ENCODE measurements at places on chromosomes 2 and 18.

DNA sequence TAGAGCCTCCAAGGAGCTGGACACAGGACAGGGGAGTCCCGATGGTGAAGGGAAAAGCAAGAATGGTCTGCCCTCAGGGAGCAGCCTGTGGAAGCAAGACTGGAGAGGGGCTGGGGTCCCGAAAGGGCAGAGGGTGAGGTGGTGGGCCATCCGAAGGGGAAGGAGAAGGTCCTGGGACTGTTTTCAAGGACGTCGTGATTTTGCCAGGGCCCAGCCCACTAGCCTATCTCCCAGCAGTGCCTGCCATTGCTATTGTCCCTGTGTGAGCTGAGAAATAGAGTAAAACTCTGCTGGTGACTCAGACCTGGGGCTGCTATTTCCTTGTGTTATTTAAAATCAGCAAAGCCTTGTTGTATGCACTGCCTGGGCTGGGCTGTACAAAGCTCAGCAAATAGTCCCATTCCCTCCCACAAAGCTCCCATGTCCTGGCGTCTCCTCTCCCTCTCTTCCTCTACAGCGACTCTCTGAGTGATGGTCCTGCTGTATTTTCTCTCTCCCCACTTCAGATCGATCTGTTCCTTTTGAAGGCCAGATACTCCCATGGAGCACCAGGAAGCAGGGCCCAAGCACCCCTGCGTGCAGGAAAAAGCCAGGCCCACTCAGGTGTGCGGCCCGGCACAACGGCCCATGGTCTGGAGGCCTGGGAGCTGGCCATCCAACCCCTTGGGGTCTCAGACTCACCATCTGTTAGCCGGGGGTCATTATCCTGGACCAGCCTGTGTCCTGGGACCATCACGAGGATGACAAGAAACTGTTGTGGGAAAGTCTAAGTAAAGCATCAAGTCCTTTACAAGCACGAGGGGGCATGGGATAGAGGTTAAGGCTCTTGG, 65.0 kb upstream of the OTOF start:
- DNase-seq = no peak

DNA sequence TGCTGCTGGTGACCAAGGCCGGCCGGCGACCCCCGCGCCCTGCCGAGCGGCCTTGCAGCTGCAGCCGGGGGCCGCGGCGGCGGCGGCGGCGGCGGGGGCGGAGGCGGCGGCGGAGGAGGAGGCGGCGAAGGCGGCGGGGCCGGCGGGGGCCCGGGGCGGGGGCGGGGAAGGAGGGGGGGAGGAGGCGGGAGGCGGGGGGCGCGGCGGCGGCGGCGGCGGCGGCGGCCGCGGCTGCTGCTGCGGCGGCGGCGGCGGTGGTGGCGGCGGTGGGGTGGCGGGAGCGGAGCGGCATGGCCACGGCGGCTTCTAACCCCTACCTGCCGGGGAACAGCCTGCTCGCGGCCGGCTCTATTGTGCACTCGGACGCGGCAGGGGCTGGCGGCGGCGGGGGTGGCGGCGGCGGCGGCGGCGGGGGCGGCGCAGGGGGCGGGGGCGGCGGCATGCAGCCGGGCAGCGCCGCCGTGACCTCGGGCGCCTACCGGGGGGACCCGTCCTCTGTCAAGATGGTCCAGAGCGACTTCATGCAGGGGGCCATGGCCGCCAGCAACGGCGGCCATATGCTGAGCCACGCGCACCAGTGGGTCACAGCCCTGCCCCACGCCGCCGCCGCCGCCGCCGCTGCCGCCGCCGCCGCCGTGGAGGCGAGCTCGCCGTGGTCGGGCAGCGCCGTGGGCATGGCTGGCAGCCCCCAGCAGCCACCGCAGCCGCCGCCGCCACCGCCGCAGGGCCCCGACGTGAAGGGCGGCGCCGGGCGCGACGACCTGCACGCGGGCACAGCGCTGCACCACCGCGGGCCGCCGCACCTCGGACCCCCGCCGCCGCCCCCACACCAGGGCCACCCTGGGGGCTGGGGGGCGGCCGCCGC, 1.5 kb downstream of the POU3F3 start:
- DNase-seq = no peak

GRCh38 chr2:150192701-150193100, 294.8 kb downstream of the RND3 start:
- DNase-seq = no peak

- DNase-seq = no peak
These were observed 242.0 kb upstream of the LYPD1 start for GRCh38 chr2:132911726-132912724.
